ENCODE measurements at places on chromosomes 6 and 20.
A peak's percentile ranks its signal among the peaks of the same experiment; 100 is the strongest.

DNA sequence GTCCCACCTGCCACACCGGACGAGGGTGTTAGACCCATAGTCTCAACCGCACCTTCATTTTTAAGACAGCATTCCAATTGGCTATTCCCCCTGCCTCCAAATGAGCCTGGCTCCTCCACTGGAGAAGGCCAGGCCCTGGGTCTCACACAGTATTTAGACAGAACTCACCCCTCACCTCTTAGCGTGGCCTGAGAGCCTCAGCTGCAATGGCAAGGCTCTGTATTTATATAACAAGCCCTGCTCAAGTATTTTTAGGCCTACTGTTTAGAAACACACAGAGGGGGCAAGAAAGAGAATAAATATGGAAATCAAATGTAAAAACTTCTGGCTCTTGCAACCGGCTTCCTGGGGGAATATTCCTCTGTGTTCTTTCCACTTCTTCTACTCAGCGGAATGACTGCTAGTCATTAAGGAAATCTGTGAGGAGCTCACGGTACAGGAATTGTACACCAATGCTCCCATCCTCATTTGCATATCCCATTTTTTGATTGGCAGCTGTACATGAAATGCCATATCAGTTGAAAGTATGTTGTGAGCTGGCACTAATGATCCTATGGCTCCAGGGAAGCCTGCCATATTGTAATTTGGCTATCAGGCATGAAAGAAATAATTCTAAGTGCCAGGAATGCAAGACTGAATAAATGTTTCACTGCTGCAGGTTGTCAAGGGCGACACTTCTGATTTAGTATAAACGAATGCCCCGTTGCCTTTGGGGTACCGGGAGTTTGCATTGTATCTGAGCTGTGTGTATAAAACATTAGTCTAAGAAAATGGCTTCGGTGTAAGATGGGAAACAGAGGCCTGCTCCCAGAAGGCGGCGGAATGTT, 207.5 kb downstream of the ZNF217 start:
- no peak for DNase-seq

- no peak for DNase-seq
These were observed 19.2 kb downstream of the FKBP5 start for GRCh38 chr6:35669451-35670045.

DNA sequence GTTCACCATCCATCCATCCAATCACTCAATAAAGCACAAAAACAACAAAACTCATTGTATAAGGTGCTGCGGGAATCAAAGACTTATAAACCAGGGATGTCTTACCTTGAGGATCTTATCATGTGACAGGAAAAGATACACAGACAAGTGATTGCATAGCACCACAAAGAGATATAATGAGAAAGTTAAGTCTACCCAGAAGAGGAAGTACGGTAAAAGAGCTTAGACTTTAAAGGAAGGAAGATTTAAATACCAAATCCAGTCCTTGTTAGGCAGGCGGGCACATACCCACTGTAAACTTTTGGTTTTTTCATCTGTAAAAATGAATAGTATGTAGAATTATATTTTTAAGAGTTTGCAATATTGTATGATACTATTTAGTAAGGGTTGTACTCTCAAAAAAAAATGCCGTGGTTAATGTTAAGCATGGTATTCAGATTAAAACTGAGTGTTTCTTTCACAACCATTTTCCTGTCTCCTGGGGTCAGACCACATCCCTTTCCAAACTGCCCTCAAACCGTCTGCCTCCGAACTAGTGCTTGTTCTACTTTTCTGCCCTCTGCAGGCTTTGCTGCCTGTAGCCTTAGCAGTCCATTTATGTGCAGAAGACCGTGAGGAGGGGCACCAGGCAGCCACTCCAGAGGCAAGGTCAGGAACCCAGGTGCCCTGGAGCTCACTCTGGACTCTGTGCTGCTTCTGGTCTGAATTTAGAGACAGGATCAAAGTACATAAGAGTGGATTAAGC, 179.5 kb upstream of the SYNDIG1 start:
- DNase-seq, result no peak

GRCh38 chr6:98843271-98844243, 9.2 kb downstream of the POU3F2 start:
- no peak for DNase-seq

DNA sequence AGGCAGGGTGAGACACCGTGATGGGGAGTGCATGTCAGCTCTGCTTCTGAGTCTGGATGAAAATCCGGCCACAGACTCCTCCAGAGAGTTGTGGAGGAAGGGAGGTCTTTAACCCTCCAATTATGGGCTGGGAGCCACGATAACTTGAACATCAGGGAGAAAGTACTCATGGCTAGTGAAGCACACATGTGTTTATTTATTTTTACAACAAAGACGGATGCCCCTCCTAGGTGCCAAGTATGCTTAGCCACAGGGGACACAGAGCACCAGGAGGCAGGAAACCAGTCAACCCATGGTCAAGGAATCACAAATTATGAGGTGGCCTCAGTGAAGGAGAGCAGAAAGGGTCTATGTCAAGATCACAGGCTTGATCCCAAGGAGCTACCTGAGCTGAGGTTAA, 54.1 kb downstream of the ZNF217 start:
- no peak for DNase-seq

DNA sequence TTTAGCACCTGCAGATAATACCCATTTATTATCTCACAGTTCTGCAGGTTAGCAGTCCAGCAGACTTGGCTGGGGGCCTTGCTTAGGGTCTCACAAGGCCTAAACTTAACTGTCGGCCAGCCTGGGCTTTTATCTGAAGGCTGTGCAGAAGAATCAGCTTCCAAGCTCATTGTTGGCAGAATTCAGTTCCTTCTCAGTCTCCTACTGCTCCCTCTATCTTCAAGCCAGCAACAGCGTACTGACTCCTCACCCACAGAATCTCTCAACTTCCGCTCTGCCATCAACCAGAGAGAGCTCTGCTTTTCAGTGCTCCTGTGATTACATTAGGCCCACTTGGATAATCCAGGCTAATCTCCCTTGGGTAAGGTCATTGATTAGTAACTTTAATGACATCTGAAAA, 30.2 kb upstream of the NHSL1 start:
- no peak for DNase-seq

DNA sequence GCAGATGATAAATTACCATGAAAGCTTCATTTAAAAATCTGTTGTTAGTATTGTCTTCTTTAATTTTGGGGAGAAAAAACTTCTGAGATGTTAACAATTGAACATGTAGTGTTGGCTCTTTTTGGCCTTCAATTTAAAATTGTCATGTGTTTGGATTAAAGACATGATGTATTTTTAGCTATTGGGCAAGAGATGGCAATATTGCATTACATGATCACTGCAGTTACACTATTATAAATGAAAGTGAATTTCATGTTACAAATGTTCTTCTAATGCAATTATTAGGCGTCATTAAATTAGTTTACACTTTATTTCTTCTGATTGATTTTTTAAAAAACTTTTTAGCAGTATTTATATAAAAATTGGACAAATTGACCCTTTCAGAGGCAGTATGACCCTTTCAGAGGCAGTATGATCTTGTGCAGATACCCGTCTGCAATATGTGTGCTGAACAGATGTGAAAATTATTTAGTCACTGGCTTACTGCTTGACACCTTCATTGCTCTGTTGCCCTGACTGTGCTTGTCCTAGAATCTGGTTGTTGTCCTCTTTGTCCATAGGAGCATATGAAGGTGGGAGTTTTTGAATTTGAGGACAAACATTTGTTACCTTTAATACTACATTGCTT, 25.8 kb downstream of the CDKAL1 start:
- no peak for DNase-seq

GRCh38 chr6:140663772-140664171, 1289.3 kb upstream of the CITED2 start:
- DNase-seq, result no peak

- no peak for DNase-seq
These were observed 1131.7 kb upstream of the EYS start for GRCh38 chr6:66838764-66839163.

DNA sequence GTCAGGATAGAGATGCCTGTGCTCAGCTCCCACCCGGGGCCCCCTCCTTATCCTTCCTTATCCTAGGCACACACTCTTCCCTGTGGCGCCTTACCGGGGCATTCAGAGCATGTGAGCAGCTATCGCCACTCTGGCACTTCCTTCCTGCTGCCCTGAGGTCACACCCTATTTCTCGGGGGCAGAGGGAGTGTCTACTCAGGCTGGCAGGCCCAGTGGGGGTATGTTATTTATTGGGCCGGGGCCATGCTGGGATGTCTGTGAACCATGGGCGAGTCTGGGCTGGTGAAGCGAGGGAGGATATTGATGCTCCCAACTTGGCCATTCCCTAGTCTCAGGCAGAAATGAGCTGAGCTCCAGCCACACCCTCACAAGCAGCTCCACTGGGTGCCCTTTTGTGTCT, 3.9 kb upstream of the LY6G6D start:
- peak; percentile 21 for DNase-seq

- no peak for DNase-seq
These were observed 141.9 kb downstream of the PDE7B start for GRCh38 chr6:135993361-135993760.

- DNase-seq, result no peak
These were observed 44.5 kb upstream of the EZR start for GRCh38 chr6:158863646-158864045.

- no peak for DNase-seq
These were observed 28.8 kb downstream of the PTPRT start for GRCh38 chr20:43160941-43161340.

DNA sequence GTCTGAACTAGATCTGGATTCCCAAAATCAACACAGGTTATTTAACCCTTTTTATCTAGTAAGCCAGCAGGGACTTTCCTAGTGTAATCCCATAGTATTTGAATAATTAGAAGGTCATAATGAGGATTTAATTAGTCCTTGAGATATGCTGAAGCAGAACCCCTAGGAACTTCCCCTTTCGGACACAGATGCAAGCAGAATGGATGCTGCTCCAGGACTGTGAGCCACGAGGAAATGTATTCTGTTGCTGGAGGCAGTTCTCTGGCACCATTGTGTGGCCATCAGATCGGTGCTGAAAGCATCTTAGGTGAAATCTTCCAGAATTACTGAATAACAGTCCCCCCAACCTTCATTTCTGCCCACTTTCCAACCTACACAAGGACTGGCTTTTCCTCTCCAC, 206.9 kb downstream of the TMEM242 start:
- no peak for DNase-seq

DNA sequence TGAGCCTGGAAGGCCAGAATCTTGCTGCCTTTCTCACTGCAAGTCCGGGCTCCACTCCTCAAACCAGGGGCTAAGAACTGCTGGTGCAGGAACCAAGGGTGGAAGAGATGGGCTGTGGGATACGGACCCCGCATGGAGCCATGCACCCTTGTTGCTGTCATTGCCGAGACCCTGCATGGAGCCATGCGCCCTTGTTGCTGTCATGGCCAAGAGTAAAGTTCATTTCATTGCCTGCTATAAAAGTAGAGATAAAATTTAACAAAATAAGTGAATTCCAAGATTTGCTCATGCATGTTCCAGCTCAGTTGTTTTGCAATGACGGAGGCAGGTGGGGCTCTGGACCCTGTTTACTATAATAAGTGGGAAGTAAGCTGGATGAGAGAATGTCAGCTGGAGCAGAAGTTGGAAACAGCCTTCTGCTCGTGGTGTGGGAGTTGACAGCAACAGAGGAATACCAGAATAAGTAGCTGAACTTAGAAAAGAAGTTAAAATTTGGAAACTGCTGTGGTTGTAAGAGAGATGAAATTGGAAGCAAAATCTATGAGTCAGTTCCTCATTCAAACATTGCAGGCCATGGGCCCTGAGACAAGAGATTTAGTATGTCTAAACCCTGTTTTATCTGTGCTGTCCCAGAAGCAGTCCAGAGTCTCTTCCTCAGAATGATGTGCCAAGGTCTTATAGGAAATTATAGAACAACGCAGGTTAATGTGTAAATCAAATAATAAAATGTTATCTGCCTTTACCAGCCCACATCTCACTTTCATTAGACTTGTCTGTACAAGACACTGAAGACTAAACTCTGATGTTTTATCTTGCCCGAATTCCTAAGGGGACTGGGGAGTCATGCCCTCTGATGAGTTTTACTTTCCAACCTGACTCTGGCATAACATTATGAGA, 15.8 kb upstream of the THBS2 start:
- DNase-seq, result peak; percentile 64

GRCh38 chr20:50308513-50309279, 118.1 kb downstream of the CEBPB start:
- DNase-seq, result peak; percentile 96

DNA sequence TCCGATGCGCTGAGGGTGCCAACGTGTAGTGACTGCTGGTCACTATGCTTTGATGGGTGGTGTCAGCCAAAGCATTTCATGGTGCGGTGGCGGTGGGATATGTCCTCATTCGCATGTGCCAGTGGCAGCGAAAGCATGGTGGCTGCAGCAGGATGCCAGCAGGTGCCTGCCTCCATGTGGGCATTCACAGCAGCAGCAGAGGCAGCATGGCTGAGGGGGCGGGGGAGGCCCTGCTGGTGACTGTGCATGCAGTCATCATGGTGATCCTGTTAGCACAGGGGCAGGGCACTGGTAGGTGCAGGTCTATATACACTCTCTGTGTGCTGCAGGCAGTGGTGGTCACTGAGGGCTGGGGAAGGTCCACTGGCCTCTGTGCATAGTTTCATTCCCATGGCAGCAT, 22.0 kb downstream of the FIG4 start:
- DNase-seq, result peak; percentile 78

DNA sequence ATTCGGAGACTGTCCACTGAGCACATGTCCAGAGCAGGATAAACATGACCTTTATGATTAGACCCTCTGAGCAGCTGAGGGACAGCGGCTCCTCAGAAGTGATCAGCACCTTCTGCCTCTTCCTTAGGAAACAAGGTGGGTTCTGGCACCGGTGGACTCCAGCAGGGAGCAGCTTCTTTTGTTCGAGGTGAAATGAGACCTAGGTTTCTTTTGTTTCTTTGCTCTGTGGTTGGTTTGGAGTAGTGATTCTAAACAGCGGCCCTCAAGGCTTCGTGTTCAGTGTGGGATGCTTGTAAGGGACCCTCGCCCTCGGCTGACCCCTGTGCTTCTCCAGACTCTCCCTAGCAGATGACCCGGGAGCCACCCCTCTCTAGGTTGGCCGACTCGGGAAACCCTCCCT, 14.6 kb upstream of the FRMD1 start:
- no peak for DNase-seq

GRCh38 chr6:134864558-134864957, 85.3 kb downstream of the ALDH8A1 start:
- DNase-seq, result no peak

GRCh38 chr6:163438940-163439335, 24.4 kb downstream of the QKI start:
- DNase-seq, result no peak

GRCh38 chr6:12635813-12636212, 80.8 kb upstream of the PHACTR1 start:
- no peak for DNase-seq

DNA sequence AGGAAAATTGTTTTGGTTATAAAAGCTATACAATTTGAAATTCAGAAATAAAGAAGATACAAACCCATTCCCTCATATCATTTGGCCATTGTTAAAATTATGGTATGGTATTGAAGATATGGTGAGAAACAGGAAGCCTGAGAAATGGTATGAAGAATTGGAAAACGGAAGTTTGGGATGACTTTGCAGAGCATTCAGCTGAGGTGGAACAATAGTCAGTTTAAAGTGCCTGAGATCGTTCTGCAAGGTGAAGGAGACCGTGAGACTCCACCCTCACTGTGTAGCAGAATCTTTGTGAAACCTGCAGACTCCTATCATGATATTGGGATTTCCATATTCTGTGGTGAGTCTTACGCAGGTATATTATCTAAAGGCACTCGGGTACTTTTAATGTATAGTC, 97.3 kb downstream of the ADGRB3 start:
- no peak for DNase-seq
